ENCODE measurements at places on chromosomes 4 and X.

DNA sequence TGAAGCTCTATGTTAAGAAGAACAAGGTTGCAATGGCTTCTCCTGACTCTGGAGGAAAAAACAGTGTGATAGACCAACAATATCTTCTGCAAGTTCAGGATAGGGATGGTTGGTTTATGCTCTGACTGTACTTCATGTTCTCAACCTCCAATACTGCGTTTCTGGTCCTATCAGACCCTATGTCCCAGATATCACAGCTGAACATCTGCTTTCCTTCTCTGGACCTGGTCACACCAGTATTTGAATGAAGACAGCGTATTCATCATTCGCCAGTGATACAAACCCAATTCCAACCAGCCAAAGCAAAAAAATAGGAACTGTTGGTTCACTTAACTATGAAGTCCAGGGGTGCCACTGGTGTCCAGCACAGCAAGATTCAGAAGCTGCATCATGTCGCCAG, 124.5 kb upstream of the KLF3 start:
- DNase-seq, result no peak

DNA sequence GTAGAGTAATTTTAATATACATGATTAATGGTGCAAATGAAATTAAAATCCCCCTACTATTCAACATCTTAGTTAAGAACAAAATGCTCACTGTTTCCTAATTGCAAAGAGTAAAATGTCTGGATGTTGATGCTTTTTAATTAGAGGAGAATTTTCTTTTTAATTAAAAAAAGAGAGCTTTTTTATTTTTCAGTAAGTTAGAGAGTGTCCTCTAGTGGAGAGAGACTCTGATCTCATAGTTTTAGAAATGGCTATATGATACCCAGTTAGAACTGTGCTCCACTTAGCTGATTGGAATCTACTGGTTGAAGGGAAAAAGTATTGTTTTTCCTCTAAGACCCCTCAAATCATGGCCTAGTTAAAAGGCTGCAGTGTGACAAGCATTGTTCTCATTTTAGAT, 312.0 kb upstream of the MAGEB2 start:
- DNase-seq, result no peak

GRCh38 chr4:67087897-67088296, 457.4 kb downstream of the CENPC start:
- no peak for DNase-seq

- no peak for DNase-seq
These were observed 85.1 kb upstream of the LCORL start for GRCh38 chr4:18106620-18107019.

DNA sequence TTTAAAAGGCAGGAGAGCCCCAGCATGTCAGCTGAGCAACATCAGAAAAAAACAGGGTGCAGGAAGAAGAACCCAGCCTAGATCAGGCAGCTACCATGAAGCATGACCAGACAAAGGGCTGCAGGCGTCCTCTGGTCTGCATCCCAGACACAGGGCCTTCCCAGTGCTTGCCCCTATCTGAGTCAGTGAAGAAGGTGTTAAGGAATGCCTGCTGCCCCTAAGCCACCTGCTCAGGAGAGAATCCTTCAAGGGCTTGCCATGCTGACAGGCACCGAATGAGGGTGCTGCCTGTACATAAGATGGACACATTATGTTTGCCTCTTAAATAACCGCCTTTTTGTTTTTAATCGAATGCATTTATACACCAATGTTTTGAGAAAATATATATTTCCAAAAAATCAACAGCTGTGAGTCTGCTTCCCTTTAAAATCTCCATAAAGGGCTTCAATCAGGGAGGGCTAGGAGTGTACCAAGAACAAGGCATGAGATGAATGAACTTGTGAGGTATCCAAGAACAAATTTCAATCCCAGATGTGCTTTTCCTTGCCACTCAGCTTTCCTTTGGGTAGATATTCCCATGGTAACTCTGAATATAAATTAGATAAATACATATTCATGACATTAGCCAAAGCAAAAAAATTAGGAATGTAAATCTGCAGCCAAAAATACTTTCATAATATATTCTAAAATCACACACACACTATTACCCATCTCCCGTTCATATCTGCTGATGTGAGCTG, 85.1 kb downstream of the SLC9A7 start:
- DNase-seq, result no peak

DNA sequence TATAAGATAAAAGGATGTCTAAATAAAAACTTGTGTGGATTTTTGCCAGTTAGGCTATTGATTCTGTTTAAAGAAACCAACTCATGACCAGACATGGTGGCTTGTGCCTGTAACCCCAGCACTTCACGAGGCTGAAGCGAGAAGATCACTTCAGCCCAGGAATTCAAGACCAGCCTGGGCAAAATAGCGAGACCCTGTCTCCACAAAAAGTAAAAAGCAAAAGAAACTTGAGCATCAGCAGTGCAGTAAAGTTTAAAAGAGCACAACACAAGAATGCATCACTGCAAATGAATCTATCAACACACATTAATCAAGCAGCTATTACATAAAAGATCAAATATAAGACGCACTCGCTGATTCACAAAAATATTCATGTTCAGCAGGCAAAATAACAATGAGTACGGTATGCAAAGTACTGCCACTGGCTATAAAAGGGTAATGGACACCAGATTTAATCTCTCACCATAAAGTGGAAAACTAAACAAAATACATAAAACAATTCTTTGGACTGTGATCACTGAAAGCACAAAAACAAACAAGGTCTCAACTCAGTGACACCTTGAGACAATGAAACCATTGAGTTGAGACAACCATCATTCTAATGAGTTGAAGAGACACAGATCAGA, 41.3 kb downstream of the LRBA start:
- no peak for DNase-seq

GRCh38 chr4:15963576-15963975, 601 bp upstream of the FGFBP2 start:
- peak; percentile 29 for DNase-seq

- no peak for DNase-seq
These were observed 31.2 kb downstream of the PJA1 start for GRCh38 chrX:69133921-69134542.

DNA sequence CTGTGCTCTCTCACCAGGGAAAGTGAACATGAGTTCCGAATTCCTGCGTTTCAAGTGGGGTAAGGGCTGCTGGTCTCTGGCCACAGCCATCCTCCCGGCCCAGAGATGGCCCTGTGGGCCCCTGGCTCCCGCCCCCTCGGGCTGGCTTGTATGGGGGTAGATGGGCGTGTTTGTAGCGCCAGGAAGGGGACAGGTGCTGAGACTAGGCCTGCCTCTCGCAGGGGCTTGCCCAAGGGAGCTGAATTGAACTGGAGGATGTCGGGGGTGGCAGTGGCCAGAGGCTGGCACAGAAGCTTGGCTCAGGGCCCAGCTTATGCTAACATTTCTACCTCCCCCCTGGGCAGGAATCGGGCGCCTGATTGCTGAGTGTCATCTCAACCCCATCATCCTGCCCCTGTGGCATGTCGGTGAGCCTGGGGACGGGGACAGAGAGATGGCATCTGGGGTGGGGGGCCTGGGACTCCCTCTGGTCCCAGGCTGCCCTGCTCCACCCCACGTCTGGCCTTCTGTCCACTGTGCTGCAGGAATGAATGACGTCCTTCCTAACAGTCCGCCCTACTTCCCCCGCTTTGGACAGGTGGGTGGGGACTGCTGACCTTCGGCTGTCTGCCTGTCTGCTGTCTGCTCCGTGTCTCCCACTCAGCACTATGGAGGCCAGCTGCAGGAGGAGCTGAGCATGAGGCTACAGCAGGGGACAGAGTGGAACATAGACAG, 8.5 kb downstream of the TAFAZZIN start:
- DNase-seq, result no peak

GRCh38 chr4:2511645-2512131, 24.8 kb upstream of the FAM193A start:
- no peak for DNase-seq

DNA sequence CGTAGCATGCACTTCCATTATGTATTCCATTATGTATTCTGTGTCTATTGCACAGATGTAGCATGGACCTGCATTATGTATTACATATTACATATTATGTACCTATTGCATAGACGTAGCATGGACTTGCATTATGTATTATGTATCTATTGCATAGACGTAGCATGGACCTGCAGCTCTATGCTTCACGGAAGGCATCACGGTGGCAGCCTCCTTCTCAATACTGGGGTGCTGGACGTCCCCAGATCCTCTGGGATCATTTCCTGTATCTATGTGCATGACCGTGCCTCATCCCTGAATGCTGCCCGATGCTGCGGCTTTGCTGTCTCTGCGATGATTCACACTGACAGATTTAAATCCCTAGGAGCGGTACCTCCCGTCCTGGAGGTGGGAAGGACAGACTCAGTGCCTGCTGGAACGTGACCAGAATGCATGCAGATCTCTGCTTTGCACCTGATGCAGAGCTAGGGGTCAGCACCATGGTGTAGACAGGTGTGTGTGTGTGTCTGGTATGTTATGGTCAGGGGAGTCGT, 317.5 kb downstream of the DHRSX start:
- DNase-seq, result no peak

DNA sequence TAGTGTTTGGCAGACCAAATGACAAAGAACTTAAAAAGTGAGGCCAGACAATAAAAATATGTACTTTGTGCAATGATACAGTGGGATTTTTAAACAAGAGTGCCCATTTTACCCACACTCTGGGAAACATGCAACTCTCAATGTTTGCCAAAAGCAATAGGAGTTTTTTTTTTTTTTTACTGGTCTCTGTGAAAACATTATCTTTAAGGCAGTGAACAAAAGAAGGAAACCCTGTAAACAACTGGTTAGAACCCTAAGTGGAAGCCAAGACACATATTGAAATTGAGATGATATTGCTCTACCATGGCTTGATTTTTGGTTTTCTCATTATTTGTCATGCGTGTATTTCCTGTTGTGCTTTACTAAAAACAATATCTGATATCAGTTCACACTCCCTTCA, 67.2 kb upstream of the PPP3CA start:
- DNase-seq, result no peak

DNA sequence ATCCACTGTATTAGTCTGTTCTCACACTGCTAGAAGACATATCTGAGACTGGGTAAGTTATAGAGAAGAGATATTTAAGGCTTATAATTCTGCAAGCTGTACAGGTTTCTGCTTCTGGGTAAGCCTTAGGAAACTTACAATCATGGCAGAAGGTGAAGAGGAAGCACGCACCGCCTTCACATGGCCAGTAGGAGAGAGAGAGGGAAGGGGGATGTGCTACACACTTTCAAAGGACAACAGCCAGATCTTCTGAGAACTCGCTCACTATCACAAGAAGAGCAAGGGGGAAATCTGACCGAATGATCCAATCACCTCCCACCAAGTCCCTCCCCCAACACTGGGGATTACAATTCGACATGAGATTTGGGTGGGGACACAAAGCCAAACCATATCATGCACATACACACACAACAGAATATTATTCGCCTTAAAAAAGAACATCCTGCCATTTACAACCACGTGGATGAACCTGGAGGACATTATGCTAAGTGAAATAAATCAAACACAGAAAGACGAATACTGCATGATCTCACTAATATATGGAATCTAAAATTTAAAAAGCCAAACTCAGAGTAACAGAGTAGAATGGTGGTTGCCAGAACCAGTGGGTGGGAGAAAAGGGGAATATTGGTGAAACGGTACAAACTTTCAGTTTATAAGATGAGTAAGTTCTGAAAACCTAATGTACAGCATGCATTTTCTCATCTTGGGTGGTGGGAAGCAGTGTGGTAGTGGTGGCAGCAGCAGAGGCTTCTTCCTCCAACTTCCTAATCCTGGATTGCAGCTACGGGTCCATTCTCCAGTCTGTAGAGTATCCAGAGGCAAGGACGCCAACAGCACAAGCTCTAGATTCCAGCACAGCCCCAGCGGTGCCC, 12.8 kb downstream of the FRYL start:
- no peak for DNase-seq

DNA sequence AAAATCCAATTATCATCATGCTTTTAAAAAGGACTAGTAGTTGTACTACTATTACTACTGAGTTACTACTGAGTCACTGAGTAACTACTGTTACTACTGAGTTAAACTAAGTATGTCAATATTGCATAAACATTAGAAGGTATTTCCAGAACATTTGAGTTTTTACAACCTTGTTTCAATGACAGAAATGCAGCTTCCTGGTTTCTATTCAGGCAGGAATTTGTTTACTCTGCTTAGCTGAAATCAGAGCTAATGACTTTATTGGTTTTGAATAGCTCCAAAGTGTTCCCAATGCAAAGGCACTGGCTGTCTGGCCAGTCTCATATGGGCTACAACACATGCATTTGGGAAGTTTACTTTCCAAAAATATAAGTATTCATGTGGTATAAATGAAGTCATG, 12.0 kb downstream of the RPS6KA6 start:
- no peak for DNase-seq

DNA sequence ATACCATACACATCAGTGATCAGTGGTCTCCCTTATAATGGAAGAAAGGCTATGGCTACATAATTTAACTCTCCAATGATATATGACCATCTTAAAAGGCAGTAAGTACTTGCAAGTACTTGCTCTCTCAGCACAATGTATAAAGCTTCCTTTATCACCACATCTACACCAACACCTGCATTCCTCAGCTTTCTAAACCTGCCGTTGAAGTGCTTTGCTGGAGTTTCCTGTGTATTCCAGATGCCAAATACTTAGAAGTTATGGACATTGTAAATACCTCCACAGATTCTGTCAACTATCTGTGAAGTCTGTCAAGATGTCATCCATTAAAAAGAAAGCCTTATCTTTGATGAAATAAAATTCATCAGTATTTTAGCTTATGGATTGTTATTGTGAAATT, 335.0 kb upstream of the GALNTL6 start:
- DNase-seq, result no peak

- DNase-seq, result no peak
These were observed 237.5 kb downstream of the PAPSS1 start for GRCh38 chr4:107482546-107482945.

- peak; percentile 49 for DNase-seq
These were observed 36.1 kb upstream of the IQSEC2 start for GRCh38 chrX:53317365-53318069.

DNA sequence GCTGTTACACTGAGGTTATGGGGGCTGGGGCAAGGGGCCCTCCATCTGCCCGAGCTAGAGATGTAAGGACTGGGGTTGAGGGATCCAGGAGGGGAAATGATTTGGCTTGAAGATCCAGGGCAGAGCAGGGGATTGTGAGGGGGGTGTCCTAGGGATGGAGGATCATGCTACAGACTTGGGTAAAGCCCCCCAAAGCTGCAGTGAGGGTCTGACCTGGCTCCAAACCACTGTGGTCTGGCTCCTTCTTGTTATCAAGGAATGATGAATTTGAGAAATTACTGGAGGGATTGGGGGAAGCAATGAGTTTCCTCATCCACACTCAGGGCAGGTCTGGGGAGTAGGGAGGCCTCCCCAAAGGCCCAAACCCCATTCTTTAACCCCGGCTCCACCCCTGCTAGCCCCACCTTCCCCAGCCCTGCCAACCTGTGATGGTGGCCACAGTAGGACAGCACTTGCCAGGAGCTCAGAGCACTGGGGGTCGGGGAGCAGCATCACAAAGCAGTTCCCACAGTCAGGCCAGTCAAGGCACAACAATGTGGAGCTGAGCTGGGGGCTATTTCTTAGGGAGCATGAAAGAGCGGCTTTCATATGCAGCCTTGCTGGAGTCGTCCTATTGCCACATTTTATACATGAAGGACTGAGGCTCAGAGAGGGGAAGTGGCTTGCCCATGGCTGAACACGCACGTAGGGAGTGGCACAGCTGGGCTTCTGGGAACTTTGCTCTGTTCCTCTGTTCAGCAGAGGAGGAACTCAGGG, 165.5 kb downstream of the EFNB1 start:
- DNase-seq, result no peak
